Pancreas (tissue), 10 donors: ENCODE measurements at places on chromosomes 3 and 15. TPM values are rescaled to one million over a fixed set of nuclear protein-coding genes. Genes with fewer than 3 reads are reported as not detected.

- H3K27me3 ChIP-seq = no peaks in the 10 kb centered on the region
- no peaks in the 10 kb centered on the region for H3K36me3 ChIP-seq
- DNase-seq = no peak
- H3K4me3 ChIP-seq = no peak overlapping the region
- no peak overlapping the region for H3K27ac ChIP-seq
Measured at GRCh38 chr15:67036775-67037555, 28.4 kb upstream of the SMAD3 start.

SCAMP5 gene
- 40.0 TPM for total RNA-seq

GRCh38 chr3:53495520-53496391, 1.3 kb downstream of the CACNA1D start:
- H3K36me3 ChIP-seq = no peaks in the 10 kb centered on the region
- H3K4me3 ChIP-seq = peak overlapping the region; percentile 46
- H3K27me3 ChIP-seq = no peaks in the 10 kb centered on the region
- H3K4me1 ChIP-seq = peaks cover 4% of the 10 kb centered on the region
- H3K27ac ChIP-seq = no peak overlapping the region
- DNase-seq = peak; percentile 15

APOD gene
- 32.0 TPM for total RNA-seq

DNA sequence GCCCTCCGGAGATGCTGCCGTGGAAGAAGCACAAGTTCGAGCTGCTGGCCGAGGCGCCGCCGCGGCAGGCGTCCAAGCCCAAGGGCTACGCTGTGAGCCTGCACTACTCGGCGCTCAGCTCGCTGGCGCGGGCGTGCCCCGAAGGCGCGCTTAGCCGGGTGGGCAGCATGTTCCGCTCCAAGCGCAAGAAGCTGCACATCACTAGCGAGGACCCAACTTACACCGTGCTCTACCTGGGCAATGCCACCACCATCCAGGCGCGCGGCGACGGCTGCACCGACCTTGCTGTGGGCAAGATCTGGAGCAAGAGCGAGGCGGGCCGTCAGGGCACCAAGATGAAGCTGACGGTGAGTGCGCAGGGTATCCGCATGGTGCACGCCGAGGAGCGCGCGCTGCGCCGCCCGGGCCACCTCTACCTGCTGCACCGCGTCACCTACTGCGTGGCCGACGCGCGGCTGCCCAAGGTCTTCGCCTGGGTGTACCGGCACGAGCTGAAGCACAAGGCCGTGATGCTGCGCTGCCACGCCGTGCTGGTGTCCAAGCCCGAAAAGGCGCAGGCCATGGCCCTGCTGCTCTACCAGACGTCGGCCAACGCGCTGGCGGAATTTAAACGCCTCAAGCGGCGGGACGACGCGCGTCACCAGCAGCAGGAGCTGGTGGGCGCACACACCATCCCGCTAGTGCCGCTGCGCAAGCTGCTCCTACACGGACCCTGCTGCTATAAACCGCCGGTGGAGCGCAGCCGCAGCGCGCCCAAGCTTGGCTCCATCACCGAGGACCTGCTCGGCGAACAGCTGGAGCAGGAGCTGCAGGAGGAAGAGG, 1.3 kb downstream of the FAM43A start:
- H3K4me1 ChIP-seq = peaks cover 10% of the 10 kb centered on the region
- H3K27me3 ChIP-seq = no peaks in the 10 kb centered on the region
- DNase-seq = no peak
- no peak overlapping the region for H3K27ac ChIP-seq

DNA sequence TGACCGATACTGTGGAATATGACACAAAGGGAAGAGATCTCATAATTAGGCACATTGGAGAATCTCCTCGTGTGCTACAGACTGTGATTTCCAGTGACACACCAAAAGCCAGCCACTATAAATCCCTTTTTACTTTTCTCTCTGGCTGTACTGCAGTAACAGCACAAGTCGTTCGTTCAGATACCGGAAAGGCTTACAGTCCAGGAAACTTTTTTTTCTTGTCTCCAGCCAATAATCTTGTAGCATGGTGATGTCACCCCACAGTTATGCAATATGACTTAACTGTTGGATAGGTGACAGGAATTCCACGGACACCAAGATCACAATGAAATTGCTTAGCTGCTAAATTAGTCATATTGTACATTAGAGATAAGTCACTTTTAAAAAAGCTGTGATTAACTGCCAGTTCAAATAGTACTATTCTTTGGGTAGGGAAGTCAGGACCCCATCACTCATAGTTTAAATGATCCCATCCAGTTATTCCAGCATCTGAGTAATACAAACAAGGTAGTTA, 36.3 kb upstream of the TSC22D2 start:
- H3K27me3 ChIP-seq = no peaks in the 10 kb centered on the region
- peak overlapping the region; percentile 31 for H3K4me3 ChIP-seq
- peak; percentile 83 for DNase-seq
- no peaks in the 10 kb centered on the region for H3K36me3 ChIP-seq
- peak overlapping the region; percentile 70 for H3K27ac ChIP-seq

- no peak for DNase-seq
- no peaks in the 10 kb centered on the region for H3K4me1 ChIP-seq
- no peak overlapping the region for H3K4me3 ChIP-seq
- no peak overlapping the region for H3K27ac ChIP-seq
- H3K27me3 ChIP-seq = no peaks in the 10 kb centered on the region
Measured at GRCh38 chr15:86135041-86135440, 55.4 kb downstream of the AGBL1 start.

DNA sequence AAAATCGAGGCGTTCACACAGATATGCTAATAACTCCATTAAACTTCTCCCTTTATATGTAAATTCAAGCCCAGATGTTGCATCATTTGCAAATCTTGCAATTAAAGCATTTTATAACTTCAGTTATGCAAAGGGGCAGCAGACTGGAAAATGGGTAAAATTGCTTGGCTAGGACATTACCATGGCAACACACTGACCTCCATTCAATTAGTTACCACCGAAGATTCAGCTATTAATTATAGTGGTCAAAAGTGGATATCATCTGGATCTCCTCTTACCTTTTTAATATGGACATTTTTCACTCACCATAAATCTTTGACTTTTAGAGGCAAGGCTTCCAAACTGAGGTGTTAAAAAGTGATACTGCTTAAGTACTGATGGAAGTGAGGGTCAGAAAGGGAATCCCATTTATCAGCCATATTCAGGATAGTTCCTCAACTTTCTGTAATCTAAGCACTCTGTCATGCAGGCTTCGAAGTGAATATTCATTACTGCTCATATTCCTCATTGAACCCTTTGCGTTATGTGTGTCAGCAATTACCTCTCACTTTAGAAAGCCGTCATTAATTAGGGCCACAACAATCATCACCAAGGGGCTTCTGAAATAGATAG, 386.2 kb upstream of the ROBO2 start:
- H3K27ac ChIP-seq = no peak overlapping the region
- no peaks in the 10 kb centered on the region for H3K36me3 ChIP-seq
- no peak for DNase-seq
- no peaks in the 10 kb centered on the region for H3K4me1 ChIP-seq

DNA sequence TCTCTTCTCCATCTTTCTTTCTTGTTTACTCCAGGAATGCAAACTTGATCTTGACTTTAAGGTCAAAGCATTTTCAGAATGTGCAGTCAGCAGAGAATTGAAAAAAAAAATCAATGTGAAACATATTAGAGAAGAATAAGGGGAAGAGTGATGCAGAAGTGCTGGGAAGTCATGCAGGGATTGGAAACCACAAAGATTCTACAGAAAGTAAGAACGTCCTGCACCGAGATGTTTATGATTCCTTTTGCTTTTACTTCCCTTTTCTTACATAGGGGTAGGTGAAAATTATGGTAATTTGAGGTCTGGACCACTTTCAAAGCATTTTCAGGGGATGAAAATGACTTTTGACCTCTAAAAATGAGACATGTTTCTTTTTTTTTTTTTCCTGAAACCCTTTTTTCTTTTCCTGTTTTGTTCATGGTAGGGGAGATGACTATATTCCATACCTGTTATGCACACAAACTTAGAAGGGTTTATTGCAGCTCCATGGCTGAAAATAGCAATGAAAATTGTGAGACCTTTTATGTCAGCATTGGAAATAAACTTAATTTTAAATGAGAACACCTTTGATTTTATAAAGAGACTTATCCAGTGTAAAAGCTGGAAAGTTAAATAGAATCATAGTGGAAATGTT, 623.5 kb upstream of the TBL1XR1 start:
- no peaks in the 10 kb centered on the region for H3K36me3 ChIP-seq
- no peak overlapping the region for H3K27ac ChIP-seq
- H3K4me1 ChIP-seq = no peaks in the 10 kb centered on the region
- H3K27me3 ChIP-seq = no peaks in the 10 kb centered on the region

DNA sequence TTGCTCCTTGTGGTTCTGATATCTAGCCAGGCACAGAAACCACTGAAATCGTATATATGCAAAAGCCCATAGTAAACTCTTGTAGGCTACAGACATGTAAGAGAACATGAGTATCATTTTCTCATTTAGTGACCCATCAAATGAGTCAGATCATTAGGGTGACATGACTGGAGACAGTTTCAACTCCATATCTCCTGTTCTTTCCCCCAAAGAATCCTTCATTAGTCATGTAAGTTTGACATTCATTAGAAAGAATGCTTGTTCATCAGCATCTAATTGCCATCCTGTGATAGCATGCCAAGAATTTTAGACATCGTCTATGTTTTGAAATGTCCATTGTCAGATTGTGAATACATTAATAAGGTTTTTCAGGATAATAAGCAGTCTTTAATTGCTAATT, 264.9 kb upstream of the TPM1 start:
- H3K4me1 ChIP-seq = peaks cover 5% of the 10 kb centered on the region
- no peak overlapping the region for H3K4me3 ChIP-seq
- H3K27ac ChIP-seq = no peak overlapping the region
- DNase-seq = no peak

DNA sequence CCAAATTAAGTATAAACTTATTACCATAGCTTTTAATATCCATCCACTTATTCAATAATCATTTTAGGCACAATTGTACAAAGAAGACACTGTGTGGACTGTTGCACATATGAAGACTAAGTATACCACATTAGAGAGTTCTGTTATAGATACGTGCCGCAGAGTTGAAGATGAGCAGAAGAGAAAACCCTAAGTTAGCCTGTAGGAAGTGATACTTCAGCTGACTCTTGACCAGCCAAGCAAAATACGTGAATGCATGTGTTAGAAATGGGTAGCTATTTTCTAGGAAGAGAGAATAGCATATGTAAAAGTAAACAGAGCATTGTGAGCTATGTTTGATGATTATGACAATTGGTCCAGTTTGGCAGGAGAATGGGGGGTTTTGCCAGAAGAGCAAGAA, 272.0 kb upstream of the ATP11B start:
- peaks cover 9% of the 10 kb centered on the region for H3K4me1 ChIP-seq
- H3K4me3 ChIP-seq = no peak overlapping the region
- H3K27me3 ChIP-seq = no peaks in the 10 kb centered on the region
- no peak overlapping the region for H3K27ac ChIP-seq

CYP19A1 gene
- total RNA-seq = 0.40 TPM

GRCh38 chr15:76234337-76234889, 76.9 kb downstream of the ETFA start:
- no peak overlapping the region for H3K27ac ChIP-seq
- DNase-seq = no peak
- no peak overlapping the region for H3K4me3 ChIP-seq
- H3K4me1 ChIP-seq = no peaks in the 10 kb centered on the region
- peaks cover 8% of the 10 kb centered on the region for H3K36me3 ChIP-seq

- no peaks in the 10 kb centered on the region for H3K27me3 ChIP-seq
- no peaks in the 10 kb centered on the region for H3K36me3 ChIP-seq
- peak overlapping the region; percentile 18 for H3K27ac ChIP-seq
- H3K4me3 ChIP-seq = no peak overlapping the region
Measured at GRCh38 chr15:59329570-59330350, 42.9 kb downstream of the MYO1E start.

GRCh38 chr15:23035964-23036566, 3.3 kb downstream of the TUBGCP5 start:
- H3K4me1 ChIP-seq = peaks cover 25% of the 10 kb centered on the region
- H3K36me3 ChIP-seq = no peaks in the 10 kb centered on the region
- H3K27ac ChIP-seq = no peak overlapping the region
- H3K27me3 ChIP-seq = no peaks in the 10 kb centered on the region
- peak; percentile 42 for DNase-seq
- H3K4me3 ChIP-seq = no peak overlapping the region

PIGX gene
- total RNA-seq = 9.4 TPM

- no peaks in the 10 kb centered on the region for H3K27me3 ChIP-seq
- no peaks in the 10 kb centered on the region for H3K36me3 ChIP-seq
- no peaks in the 10 kb centered on the region for H3K4me1 ChIP-seq
- H3K27ac ChIP-seq = no peak overlapping the region
Measured at GRCh38 chr3:10136426-10137005, 5.1 kb upstream of the VHL start.

ESYT3 gene
- 2.8 TPM for total RNA-seq

DNA sequence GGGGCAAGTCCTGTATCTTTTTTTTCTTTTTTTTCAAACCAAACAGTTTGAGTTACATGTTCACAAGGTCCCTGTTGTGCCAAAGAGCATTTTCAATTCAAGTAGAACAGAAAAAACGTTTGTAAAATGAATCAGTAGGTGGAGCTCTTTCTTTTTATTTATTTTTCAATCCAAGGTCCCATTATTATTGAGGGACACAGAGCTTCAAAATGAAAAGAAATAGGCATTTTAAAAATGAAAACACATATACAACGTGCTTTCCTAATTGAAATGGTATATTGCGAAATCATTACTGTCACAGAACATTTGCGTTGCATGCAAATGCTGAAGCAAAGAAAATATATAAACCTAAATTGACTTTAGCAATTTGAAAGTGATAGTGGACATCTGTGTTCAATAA, 711.0 kb downstream of the MECOM start:
- H3K4me3 ChIP-seq = no peak overlapping the region
- H3K27me3 ChIP-seq = no peaks in the 10 kb centered on the region
- no peaks in the 10 kb centered on the region for H3K36me3 ChIP-seq
- H3K27ac ChIP-seq = no peak overlapping the region
